ENCODE measurements at places on chromosomes 11 and 22.

GRCh38 chr11:120547316-120547715 lies 35.8 kb downstream of the GRIK4 start:
- DNase-seq: no peak

DNA sequence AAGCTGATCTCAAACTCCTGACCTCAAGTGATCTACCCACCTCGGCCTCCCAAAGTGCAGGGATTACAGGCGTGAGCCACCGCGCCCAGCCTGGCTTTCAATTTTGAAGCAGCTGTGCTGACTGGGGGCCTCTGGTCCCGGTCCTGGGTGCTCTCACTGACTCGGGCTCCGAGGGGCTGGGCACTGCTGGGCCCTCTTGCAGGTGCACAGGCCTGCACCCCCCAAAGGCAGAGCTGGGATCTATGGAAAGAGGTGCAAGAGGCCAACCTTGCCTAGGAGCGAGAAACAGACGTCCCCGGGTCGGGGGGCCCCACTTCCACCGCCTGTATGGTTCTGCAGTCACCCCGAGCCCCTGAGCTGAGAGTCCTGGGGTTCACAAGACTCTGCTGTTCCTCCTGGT lies 33.2 kb downstream of the KIAA0930 start:
- no peak for DNase-seq

- no peak for DNase-seq
Measured at GRCh38 chr11:95222817-95223216, 8.2 kb downstream of the SESN3 start.

- DNase-seq: no peak
Measured at GRCh38 chr11:125371431-125371935, 124.6 kb downstream of the FEZ1 start.

GRCh38 chr22:19818324-19819207 lies 36.1 kb downstream of the GNB1L start:
- no peak for DNase-seq

DNA sequence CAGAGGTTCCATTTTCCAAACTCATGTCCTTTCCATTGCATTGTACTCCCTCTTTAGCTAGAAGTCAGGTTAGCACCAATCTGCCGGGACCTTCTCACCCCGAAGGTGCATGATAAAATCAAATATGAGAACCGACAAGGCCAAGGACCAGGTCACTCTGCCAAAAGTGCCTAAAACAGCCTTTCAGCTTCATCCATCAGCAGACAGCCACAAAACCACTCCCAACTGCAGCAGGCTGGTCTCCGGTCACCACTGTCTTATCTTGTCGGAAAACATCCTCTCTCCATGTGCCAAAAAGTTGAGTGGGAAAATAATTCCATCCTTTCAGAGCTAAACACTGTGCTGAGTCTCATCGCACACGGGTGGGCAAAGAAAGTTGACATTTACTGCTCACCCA lies 1.4 kb downstream of the PI4KA start:
- no peak for DNase-seq

- no peak for DNase-seq
Measured at GRCh38 chr22:49933236-49934159, 15.1 kb downstream of the CRELD2 start.

- no peak for DNase-seq
Measured at GRCh38 chr22:37160027-37160426, 10.3 kb upstream of the IL2RB start.

DNA sequence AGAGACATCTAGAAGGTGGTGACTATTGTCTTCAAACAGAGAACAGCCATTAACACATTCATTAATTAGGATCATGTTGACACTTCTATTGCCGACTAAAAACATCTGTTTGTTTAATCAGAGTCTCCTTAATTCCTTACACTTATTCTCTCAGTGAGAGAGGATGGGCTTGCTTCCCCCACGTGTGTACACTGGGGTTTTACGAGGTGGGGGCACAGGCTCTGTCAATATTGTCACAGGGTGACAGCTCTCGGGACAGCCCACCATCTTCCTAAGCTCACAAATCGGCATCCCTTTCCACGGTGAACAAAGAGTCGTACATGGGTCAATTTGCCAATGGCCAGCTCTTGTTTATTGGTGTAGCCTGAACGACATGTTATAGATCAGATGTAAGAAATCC lies 413.2 kb downstream of the MIAT start:
- no peak for DNase-seq

DNA sequence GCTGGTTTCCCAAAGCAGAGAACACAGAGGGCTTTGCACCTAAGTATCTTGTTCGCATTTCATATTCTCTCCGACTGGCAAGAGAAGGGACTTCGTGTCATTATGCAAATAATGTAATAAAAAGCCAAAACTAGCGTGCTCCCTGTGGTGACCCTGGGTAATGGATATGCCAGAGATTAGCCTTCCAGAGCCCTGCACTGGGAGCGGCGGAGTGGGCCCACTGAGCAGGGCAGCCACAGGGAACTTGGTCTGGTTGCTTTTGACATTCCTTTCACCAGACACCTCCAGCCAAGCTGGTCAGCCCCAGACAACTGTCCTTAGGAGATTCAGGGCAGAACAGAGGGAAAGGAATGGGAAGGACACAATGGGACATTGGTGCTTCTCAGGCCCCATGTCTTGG lies 56.1 kb downstream of the FLI1 start:
- DNase-seq: peak; percentile 66

- no peak for DNase-seq
Measured at GRCh38 chr11:119709638-119710346, 19.2 kb downstream of the NECTIN1 start.

DNA sequence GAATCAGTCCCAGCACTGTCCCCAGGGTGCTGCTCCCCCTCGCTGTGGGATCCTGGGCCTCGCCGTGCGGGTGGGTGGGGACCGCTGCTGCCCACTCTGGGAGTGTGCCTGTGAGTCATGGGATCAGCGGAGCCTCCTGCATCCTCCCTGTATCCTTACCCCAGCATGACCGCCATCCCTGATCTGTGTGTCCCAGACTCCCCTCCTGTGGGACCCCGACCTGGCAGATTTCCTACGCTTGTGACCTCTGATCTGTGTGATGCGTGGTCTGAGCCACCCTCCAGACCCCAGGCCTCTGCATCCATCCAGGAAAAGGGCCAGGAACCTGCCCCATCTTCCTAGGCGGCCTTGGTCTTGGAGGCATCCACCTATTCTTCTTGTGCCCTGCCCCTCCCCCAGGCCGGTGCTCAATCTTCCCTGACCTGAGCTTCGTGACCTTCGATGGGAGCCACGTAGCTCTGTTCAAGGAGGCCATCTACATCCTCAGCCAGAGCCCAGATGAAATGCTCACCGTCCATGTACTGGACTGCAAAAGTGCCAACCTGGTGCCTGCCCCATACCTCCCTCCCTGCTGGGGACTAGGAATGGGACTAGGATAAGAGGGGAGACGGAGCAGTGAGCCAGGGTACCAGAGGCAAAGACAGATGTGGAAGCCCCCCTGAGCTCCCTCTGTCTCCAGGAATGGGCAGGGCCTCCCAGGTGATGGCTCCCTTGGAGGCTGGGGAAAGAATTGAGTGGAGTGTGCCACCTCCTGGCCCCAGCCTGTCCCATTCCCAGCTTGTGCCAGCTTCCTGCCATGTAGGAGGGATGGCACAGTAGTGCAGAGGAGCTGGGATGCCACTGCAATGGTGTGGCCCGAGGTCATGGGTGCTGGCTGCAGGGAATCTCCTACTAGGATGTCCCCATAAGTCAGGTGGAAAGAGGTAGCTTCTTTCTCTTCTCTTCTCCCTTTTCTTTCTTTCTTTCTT lies 65.4 kb downstream of the OTOG start:
- DNase-seq: no peak

Data from HEK293T (cell line).